T-helper 1 cell treated with Interleukin-12 subunit alpha and Interleukin-12 subunit beta and Interleukin-4 antibody, amounts not matched to agents 30 ng/mL and 1 ng/mL, for 36 hours (primary cell): ENCODE measurements at places on chromosomes 6 and 20. TPM values are rescaled to one million over a fixed set of nuclear protein-coding genes. Genes with fewer than 3 reads are reported as not detected.

VSX1 gene
- not detected in 2 replicates for total RNA-seq

LY6G6C gene
- total RNA-seq: 0.41 TPM in 1 of 2 replicates, not detected in the other

TFAP2A gene
- total RNA-seq: 0.22 TPM in 1 of 2 replicates, not detected in the other

MAP3K7 gene
- total RNA-seq: 29.9 and 30.0 TPM in 2 replicates

DBNDD2 gene
- 19.6 and 22.5 TPM in 2 replicates for total RNA-seq

TRPC4AP gene
- total RNA-seq: 59.2 and 60.7 TPM in 2 replicates

MYB gene
- 52.6 and 58.3 TPM in 2 replicates for total RNA-seq

TULP1 gene
- not detected in 2 replicates for total RNA-seq

SLC25A27 gene
- not detected in 2 replicates for total RNA-seq

MYMX gene
- total RNA-seq: not detected in 2 replicates

NOX3 gene
- total RNA-seq: not detected in 2 replicates

CASS4 gene
- total RNA-seq: 10.2 and 11.5 TPM in 2 replicates

DEFB124 gene
- not detected in 2 replicates for total RNA-seq

OOEP gene
- total RNA-seq: 1.0 TPM in 2 replicates

SNAP25 gene
- 0.39 and 0.44 TPM in 2 replicates for total RNA-seq
